ENCODE measurements at places on chromosomes 3 and 15. TPM values are rescaled to one million over a fixed set of nuclear protein-coding genes. Genes with fewer than 3 reads are reported as not detected.

Gene GPR62
- not detected for total RNA-seq

Gene LRRC31
- total RNA-seq: not detected

Gene UBAP1L
- total RNA-seq: 5.9 TPM

Gene GUCA1C
- total RNA-seq: not detected

Gene DNAH12
- 0.14 TPM for total RNA-seq

Gene TM2D3
- total RNA-seq: 42.9 TPM

Gene EFCAB12
- total RNA-seq: 0.43 TPM

Gene KLHL25
- 5.7 TPM for total RNA-seq

Gene CYP8B1
- total RNA-seq: not detected

Gene COL6A5
- total RNA-seq: not detected
